Heart right ventricle (tissue), 16 donors: ENCODE measurements at places on chromosomes 16 and 17. TPM values are rescaled to one million over a fixed set of nuclear protein-coding genes. Genes with fewer than 3 reads are reported as not detected.

TSR3 gene
- total RNA-seq, result 51.2 TPM

NOTUM gene
- not detected for total RNA-seq

CTRB1 gene
- not detected for total RNA-seq

ACSM3 gene
- total RNA-seq, result 13.1 TPM

NLGN2 gene
- 3.9 TPM for total RNA-seq

KCNJ12 gene
- 14.7 TPM for total RNA-seq
